ENCODE measurements at places on chromosomes 5 and 9.

DNA sequence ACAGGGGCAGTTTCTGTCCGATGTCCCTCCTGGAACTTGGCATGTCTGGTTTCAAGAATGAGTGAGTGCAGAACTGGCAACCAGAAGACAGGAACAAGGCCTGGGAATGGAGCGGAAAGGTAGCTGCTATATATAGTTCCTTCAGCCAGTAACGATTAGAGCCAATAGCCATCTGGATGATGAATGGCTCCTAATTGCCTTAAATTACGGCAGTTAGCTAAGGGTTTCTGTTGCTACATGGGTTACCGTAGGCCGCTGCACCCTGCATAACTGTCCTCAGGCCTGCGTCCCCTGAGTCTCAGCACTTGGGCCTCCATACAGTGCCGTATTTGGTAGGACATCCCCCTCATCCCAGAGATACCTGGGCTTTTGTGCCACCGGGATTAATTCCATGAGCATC is 29.4 kb downstream of the WWC1 start:
- no peak for DNase-seq

DNA sequence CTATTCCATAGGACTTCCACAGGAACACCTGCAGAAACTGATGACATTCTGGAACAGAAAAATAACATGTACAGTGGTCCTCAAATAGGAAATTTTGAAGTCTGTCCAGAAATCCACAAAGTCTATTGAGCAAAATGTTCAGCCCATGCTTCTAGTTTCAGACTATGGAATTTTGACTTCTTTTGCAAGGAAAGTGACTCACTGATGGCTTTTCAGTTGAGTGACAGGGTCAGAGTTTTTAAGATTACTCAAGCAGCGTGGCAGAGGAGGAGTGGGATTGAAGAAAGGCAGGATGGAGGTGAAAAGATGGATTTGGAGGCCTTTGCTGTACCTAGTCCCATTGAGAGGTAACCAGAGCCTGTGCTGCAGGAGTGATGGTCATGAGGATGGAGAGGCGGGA is 151.5 kb downstream of the GOLPH3 start:
- peak; percentile 66 for DNase-seq

DNA sequence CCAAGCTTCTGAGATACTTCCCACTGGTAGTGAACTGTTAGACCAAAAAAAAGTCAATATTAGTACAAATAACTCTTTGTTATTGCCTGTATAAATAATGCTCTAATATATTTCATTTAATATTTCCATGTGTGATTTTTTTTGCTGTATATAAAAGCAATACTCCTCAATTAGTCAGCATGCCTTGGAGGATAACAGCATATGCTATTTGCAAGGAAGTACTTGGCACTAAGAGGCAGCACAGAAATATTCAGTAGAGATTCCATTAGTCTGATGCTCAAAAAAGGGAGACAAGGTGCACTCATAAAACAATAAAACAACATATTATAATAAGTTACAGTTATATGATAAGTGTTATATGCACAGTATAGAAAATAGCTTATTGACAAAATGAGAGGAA is 296.6 kb upstream of the MPDZ start:
- DNase-seq: no peak

GRCh38 chr9:116370556-116370955 is 217.0 kb downstream of the PAPPA start:
- DNase-seq: no peak

DNA sequence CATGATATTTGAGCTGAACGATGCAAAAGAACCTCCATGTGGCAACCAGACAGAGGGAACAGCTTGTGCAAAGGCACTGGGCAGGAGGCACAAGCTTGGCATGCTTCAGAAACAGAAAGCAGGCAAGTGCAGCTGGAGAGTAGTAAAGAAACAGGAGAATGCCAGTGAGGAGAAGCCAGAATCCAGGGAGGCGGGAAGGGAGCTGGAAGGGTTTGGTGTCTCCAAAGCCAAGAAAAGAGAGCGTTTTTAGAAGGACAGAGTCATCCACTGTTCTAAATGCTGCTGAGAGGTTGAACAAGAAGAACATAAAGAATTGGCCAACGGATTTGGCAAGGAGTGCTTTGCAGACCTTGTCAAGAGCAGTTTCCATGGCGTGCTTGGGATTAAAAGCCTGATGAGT is 124.7 kb downstream of the TLE1 start:
- no peak for DNase-seq

DNA sequence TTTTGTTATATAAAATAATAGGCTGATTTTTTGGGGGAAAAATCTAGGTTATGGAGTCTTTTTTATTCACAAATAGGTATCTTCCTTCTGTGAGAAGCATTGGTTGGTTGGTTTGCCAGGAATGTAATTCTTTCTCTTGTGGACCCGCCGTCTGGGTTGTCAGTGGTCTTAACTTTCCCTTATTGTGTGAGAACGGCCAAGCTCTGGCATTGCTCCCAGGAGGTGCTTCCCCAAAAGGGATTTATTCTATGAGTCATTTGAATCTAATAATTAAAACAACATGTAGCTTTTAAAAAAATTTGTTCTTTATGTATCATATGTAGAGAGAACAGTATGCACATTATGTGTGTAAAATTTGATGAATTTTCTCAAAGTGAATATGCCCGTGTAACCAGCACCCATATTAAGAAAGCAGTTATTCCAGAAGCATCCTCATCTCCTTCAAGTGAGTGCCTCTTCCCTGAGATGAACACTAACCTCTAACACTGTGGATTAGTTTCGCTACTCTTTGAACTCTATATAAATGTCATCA is 114.4 kb downstream of the MAST4 start:
- no peak for DNase-seq

All from inflammatory macrophage treated with lipopolysaccharide for 1 hour (primary cell).